Neural progenitor cell (in vitro differentiated cells): ENCODE measurements at places on chromosomes 1 and 21.

DNA sequence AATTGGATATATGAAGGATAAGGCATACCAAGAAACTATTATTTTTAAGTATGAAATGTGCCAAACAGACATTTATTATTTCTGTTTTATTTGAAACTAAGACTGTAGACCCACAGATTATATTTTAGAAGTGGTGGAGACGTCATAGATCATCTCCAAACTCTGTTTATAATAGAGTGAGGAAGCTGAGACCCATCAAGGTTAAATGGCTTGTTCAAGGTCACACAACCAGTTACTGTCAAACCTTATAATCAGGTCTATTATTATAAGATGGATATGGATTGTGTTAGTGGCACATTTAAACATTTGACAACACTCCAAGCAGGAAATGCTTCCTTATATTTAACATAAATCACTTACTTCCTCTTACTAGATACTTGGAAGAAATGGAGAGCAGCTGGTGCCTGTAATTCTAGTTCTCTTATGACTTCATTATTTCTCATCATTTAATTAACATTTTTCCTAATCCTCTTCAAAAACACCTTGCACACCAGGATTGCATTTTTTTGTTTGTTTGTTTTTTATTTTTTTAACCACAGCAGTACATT, 117.0 kb downstream of the NEK7 start:
- H3K36me3 ChIP-seq = no peaks in the 10 kb centered on the region
- H3K4me1 ChIP-seq = no peaks in the 10 kb centered on the region
- H3K27me3 ChIP-seq = no peaks in the 10 kb centered on the region

GRCh38 chr1:74963120-74963519, 171.1 kb upstream of the LHX8 start:
- no peak for DNase-seq
- H3K27me3 ChIP-seq = no peaks in the 10 kb centered on the region
- no peak overlapping the region for H3K4me3 ChIP-seq
- no peak overlapping the region for H3K27ac ChIP-seq

DNA sequence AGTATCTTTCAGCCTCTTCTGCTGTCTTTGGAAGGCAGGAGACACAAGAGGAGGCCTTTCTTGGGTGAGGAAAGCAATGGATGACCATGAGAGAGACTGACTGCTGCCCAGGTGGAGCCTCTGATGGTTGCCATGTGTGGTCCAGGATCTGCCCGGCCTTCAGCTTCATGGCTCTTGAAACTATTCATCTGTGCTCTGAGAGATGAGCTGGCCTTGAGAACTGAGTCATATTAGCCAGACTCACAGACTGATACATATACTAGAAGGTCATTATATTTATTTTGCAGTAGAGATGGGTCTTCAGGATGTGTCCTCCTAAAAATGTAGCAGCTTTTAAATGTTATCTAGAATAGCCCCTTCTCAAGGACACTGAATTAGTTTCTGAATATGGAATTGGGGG, 33.7 kb downstream of the PTGFRN start:
- no peak for DNase-seq
- no peaks in the 10 kb centered on the region for H3K36me3 ChIP-seq
- peaks cover 10% of the 10 kb centered on the region for H3K4me1 ChIP-seq
- no peak overlapping the region for H3K27ac ChIP-seq

DNA sequence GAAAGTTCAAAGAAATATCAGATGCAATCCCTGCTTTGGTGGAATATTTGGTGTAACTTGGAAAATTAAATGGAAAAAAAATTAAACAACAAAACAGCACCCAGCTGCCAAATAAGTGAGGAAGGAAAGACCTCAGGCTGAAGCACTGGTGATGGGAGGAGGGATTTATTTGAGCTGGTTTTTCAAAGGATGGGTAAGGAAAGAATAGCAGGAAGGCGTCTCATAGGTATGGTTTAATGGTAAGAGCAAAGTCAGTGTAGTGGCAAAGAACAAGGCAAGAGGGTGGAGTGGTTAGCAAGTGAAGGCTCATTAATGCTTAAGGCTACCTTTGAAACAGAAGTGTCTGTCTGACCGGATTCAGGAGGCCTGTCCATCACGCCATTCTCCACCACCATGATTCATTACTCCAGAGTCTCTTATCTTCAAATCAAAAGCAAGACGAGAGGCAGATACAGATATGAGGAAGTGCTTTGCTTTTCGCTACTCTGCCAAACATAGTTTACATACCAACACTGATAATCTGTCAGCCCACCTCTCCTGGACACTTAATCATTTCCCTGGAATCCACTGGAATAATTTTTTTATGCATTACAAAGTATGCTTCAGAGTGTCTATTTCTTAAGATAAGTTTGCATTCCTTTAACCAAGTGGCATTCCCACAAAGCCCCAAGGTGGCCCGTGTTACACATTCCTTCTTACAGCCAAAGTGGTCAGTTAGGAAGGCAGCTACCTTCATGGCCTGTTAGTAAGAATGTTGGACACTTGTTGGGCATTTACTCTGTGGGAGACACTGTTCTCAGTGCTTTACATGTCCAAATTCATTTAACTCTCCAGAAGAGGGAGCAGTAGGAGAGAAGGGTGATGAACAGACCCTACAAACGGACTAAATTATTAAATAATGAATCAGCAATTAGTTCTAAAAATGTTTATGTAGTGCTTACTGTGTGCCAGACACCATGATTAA, 146.6 kb downstream of the ROR1 start:
- H3K36me3 ChIP-seq = no peaks in the 10 kb centered on the region
- no peaks in the 10 kb centered on the region for H3K27me3 ChIP-seq
- peak overlapping the region; percentile 1 for H3K27ac ChIP-seq

DNA sequence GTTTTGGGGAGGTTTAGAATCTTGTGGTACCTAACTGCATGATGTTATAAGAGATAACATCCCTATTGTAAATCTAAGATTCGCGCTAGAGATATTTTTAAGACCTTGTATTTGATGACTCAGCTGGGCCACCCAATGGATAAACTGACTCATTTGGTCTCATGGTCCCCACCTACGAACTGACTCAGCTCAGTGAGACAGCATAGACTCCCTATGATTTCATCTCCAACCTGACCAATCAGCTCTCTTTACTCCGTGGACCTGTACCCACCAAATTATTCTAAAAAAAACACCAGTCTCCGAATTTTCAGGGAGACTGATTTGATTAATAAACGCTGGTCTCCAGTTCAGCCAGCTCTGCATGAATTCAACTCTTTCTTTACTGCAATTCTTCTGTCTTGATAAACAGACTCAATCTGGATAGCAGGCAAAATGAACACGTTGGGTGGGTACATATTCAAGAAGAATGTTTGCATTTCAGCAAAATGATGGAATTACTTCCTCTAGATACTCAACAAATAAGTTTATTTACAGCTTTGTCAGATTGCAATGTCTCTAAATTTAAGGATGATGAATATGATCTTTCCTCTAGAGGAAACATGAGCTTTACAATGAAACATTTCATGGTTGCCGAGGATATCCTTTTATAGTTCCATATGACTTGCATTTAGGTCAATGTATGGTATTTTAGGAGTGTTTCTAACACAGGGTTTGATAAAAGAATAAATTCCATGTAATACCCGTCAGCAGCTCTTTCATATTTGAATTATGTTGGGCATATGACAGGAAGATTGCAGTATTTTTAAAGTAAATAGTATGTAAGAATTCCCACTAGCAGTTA, 516.6 kb upstream of the RGS18 start:
- no peaks in the 10 kb centered on the region for H3K36me3 ChIP-seq
- no peaks in the 10 kb centered on the region for H3K4me1 ChIP-seq
- DNase-seq = no peak

DNA sequence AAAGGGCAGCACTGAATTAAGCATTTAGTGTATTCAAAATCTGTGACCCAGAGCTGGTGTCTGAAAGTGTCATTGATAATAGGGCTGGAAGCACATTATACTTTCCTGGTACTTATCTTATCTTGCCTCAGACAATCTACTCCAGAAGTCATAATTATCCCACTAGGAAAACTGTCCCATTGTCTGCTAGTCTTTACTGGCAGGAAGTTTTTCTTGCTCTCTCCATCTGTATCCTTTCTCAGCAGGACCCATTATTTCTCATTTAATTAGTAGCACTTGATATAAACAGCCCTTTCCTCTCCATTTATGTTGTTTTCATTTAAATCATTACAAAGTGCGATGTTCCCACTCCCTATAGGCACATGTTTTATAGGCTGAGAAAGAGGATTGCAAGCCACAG, 36.5 kb upstream of the BARHL2 start:
- H3K27me3 ChIP-seq = no peaks in the 10 kb centered on the region
- H3K27ac ChIP-seq = no peak overlapping the region
- no peaks in the 10 kb centered on the region for H3K4me1 ChIP-seq

GRCh38 chr1:200364831-200365230, 45.0 kb downstream of the ZNF281 start:
- H3K4me3 ChIP-seq = no peak overlapping the region
- peaks cover 40% of the 10 kb centered on the region for H3K4me1 ChIP-seq
- no peak for DNase-seq
- H3K36me3 ChIP-seq = no peaks in the 10 kb centered on the region
- no peaks in the 10 kb centered on the region for H3K27me3 ChIP-seq

GRCh38 chr21:29477347-29477746, 178.6 kb downstream of the BACH1 start:
- no peaks in the 10 kb centered on the region for H3K27me3 ChIP-seq
- no peaks in the 10 kb centered on the region for H3K4me1 ChIP-seq
- H3K36me3 ChIP-seq = no peaks in the 10 kb centered on the region
- H3K27ac ChIP-seq = no peak overlapping the region
- H3K4me3 ChIP-seq = no peak overlapping the region

DNA sequence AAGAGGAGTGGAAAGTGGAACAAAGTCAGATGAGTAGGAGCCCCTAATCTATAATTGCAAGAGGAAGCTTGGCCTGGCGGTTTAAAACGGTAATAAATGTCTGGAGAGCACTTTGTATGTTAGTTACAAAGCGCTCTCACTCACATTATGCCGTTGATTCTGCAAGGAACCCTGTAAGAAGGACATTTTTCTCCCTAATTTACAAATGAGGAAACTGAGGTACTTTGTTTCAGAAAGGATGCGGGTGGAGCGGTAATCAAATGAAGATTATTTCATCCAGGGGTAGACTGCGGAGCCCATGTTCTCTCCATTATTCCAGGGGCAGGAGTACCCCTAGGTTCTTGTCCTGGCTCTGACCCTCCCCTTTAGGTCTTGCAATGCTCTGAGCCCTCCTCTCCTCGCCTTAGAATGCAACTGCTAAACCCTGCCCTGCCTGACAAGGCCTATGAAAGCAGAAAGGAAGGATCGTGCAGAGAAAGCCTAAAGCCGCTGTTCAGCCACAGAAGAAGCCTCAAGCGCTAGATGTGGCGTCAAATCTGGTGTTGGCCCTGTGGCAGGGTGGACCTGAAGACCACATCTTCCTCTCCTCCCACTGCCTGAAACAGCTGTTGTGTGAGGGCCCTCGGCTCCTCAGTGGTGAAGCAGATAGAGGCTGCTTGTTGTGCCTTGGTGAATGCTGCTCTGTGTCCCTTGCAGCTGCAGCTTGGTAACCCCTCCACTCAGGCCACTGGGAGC, 588 bp upstream of the PACC1 start:
- peak overlapping the region; percentile 85 for H3K4me3 ChIP-seq
- DNase-seq = no peak
- H3K27ac ChIP-seq = no peak overlapping the region
- peaks cover 12% of the 10 kb centered on the region for H3K4me1 ChIP-seq

DNA sequence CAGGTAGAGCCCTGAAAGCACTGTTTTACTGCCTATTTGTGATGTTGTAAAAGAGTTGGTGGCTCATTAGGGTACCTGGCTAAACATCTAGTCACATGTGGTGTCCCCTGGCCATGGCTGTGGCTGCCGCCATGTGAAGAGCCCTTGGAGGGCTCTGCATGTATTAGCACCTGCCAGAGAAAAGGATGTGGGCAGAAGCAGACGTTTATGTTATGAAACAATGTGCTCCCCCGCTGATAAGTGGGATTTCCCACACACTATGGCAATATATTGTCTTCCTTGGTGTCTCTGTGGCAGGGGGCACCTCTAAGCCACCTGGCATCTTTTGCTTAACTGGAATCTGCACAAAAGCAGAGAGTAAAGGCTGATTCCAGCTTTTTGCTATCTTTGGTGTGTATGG, 9.6 kb downstream of the TENT5C start:
- H3K4me1 ChIP-seq = no peaks in the 10 kb centered on the region
- DNase-seq = no peak
- no peak overlapping the region for H3K4me3 ChIP-seq

GRCh38 chr1:230754796-230755195, 7.6 kb downstream of the CAPN9 start:
- H3K27me3 ChIP-seq = no peaks in the 10 kb centered on the region
- H3K36me3 ChIP-seq = no peaks in the 10 kb centered on the region
- no peak for DNase-seq
- H3K4me3 ChIP-seq = no peak overlapping the region

DNA sequence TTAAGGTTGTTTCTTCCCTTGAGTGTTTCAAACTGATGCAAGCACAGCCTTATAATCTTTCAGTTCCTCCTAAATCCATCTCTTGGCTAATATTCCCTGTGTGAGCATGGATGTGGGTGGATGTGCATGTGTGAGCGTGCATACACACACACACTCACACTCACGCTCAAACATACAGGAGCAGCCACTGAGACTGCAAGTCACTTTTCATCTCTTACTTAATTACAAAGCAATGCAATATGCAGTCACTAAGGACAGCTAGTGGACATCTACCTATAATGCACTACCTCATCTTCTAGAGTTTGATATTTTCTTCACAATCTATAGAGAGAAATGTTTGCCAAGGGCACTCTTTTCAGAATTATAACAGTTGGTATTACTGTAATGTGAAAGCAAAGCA, 1.4 kb downstream of the ESRRG start:
- no peak overlapping the region for H3K27ac ChIP-seq
- H3K4me3 ChIP-seq = peak overlapping the region; percentile 70
- peaks cover 15% of the 10 kb centered on the region for H3K27me3 ChIP-seq

GRCh38 chr1:29064064-29064463, 59.6 kb downstream of the TMEM200B start:
- no peak for DNase-seq
- H3K27me3 ChIP-seq = no peaks in the 10 kb centered on the region
- H3K4me3 ChIP-seq = no peak overlapping the region
- H3K4me1 ChIP-seq = no peaks in the 10 kb centered on the region

DNA sequence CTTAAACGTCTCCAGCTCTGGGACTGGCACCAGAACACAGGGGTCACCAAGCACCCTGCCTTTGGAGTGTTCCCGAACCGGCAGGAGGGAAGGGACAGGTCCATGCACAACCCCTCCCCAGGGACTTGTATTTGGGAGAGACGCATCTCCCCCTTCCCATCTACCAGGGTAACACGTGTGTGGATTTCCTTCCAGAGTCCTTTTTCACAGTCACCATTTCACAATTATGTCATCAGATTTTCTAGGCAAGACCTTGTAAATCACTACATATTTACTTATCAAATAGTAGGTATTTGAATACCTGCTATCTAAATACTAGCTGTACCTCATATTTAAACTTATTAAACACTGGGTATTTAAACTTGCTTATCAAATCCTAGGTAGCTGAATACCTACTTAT, 57.4 kb upstream of the AJAP1 start:
- H3K36me3 ChIP-seq = no peaks in the 10 kb centered on the region
- peaks cover 8% of the 10 kb centered on the region for H3K4me1 ChIP-seq
